Left ventricle myocardium superior (tissue), 1 donor: ENCODE measurements at places on chromosomes 16 and 17. TPM values are rescaled to one million over a fixed set of nuclear protein-coding genes. Genes with fewer than 3 reads are reported as not detected.

The KRTAP3-1 gene
- total RNA-seq: not detected

The GRAPL gene
- total RNA-seq: 1.0 TPM

The CBLN1 gene
- 1.0 TPM for total RNA-seq

The CAPNS2 gene
- total RNA-seq: not detected

The PRAC1 gene
- not detected for total RNA-seq
